ENCODE measurements at places on chromosomes 12 and 14.

DNA sequence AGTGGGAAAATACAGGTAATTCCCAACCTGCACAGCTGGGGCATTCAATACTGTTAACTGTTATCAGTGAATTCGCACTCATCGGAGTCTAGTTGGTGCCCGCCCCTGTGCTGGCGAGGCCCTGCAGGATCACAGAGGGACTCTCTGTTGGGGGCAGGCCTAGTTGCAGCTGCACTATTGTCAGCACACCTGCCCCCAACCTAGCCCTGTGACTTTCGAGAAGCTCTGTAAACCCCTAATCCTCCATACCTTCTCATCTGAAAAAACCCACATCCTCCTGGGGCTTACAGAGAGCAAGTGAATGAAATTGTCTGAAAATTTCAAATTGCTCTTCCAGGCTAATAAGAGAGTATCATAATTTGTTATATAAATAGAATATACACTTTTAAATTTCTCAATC is 132.2 kb upstream of the NUDT4 start:
- no peak for DNase-seq

- DNase-seq, result no peak
Observed at GRCh38 chr14:34036319-34036766, 85.5 kb upstream of the EGLN3 start.

- no peak for DNase-seq
Observed at GRCh38 chr12:76967181-76967885, 88.5 kb upstream of the CSRP2 start.

DNA sequence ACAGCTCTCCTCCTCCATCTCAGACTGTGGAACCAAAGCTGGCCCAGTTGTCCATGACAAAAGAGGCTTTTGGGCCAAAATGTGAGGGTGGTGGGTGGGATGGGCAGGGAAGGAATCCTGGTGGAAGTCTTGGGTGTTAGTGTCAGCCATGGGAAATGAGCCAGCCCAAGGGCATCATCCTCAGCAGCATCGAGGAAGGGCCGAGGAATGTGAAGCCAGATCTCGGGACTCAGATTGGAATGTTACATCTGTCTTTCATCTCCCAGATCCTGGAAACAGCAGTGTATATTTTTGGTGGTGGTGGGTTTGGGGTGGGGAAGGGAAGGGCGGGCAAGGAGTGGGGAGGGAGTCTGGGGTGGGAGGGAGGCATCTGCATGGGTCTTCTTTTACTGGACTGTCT is 11.8 kb upstream of the TAMALIN start:
- no peak for DNase-seq

- DNase-seq, result no peak
Observed at GRCh38 chr12:107400686-107401447, 284.7 kb upstream of the PWP1 start.

DNA sequence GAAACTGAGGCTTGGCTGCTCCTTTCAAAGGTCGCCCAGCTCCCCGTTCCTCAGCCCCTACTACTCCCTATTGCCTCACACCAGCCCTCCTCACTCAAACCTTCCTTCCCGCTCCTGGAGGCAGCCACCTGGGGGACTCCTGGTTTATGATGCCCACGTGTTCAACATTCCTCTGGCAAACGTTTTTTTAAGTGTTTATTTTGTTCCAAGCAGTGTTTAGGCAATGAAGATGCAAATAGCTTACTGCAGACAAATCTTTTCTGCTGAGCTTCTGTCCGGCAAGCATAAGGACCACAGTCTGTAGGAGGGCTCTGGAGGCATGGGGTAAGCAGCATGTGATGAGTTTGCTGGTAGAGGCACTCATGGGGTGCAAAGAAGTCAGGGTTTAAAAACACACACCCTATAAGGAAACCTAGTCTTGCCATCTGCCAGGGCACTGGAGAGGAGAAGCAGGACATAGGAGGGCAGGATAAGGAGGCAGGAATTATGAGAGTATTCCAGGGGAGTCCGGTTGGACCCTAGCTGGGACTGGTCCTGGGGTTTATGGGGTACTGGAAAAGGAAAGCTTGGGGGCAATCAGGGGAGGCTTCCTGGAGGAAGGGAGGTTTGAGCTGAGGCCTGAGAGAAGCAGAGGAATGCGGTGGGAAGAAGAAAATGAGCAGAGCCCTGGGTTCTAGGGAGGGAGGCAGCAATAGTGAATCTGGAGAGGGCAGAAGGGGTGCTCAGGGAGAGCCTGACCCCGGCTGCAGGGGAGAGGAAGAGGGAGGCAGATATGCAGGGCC is 123.3 kb downstream of the NCOR2 start:
- DNase-seq, result no peak

All from KG1 (cell line).